Left cardiac atrium (tissue), 4 donors: ENCODE measurements at places on chromosomes 6 and 20. TPM values are rescaled to one million over a fixed set of nuclear protein-coding genes. Genes with fewer than 3 reads are reported as not detected.
A peak's percentile ranks its signal among the peaks of the same experiment; 100 is the strongest.

DNA sequence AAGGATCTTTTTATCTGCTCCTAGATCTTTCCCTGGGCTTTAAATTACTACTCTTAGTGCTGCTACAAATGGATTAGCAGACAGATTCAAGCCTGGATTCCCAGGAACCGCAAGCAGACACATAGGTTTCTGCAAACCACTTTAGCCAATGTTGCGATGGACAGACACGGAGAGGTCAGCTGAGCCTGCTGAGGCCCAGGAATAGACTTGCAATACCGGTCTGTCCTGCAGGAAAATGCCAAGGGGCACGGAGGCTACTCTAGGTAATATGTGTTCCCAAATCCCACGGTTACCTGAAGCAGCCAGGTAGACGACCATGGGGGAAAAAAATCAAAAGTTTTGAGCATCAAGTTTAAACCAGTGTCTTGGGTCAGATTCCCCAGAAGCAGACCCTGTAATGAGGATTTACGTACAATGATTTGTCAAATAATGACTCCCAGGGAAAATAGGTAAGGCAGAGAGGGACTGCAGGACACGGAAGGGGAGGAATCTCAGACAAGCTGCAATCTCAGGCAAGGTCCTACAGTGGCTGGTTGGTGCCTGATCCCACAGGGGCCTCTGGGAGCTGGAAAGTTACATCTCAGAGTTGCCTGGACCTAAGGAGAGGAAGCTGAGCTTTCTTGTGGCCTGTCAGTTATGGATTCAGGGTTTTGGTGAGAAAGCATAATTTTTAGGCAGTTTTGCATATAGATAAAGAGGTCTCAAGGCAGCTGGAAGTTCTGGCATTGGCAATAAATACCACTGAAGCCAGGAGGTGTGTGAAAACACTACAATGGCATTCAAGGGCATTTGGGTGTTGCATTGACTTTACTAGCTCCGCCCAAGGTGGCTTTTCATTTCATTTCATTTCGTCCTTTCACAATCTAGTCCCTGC, 12.5 kb downstream of the OTOR start:
- DNase-seq = no peak

GRCh38 chr6:4020822-4021132, 58.2 kb downstream of the FAM217A start:
- DNase-seq = no peak

- no peak for DNase-seq
Measured at GRCh38 chr6:83273596-83273995, 80.4 kb downstream of the RWDD2A start.

GRCh38 chr6:165820407-165820806, 157.4 kb upstream of the PDE10A start:
- DNase-seq = no peak

DNA sequence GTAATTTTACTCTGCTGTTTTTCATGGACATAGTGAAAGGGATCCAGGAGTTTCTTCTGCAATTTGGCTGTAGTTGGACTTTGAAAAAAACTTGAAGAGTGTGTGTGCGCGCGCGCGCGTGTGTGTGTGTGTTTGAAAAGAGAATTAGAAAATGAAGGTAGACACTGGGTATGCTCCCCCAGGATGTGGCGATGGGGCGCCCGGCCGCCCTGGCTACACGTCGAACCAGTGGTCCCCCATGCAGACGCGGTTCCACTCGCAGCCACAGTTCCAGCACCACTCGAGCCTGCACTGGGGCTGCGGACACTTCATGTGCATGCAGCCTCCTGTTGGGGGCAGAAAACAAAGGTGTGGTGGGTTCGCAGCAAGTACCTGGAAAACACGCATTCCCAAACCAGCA, 76.0 kb upstream of the AGPAT4 start:
- no peak for DNase-seq

DNA sequence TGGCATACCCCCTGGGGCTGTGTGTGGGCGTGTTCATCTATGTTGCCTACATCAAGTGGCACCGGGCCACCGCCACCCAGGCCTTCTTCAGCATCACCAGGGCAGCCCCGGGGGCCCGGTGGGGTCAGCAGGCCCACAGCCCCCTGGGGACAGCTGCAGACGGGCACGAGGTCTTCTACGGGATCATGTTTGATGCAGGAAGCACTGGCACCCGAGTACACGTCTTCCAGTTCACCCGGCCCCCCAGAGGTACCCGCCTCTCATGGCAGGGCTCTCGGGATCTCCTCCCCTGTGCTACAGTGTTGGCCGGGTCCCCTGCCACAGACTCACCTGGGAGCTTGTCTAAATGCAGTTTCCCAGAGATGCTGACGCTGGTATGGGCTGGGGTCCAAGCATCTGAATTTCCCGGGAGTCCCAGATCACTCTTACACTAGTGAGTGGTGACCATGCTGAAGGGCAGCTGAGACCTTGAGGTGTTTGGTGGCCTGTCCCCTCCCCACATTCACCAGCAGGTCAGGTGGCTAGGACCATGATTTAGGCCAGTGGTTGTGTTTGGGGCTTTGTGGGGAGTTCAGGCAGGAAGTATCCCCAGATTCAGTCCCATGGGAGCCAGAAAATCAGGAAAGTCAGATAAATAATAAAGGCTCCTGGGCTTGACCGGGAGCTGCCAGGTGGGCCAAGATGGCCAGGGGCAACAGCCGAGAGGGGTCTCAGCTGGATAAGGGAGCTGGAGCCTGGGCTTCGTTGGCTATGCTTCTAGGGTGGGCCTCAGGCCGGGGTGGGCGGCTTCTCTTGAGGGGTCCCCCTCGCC, 11.8 kb downstream of the ENTPD6 start:
- DNase-seq = no peak

GRCh38 chr6:170278743-170279094, 12.2 kb downstream of the DLL1 start:
- no peak for DNase-seq

- DNase-seq = no peak
Measured at GRCh38 chr20:19609642-19610223, 148.3 kb upstream of the RIN2 start.

DNA sequence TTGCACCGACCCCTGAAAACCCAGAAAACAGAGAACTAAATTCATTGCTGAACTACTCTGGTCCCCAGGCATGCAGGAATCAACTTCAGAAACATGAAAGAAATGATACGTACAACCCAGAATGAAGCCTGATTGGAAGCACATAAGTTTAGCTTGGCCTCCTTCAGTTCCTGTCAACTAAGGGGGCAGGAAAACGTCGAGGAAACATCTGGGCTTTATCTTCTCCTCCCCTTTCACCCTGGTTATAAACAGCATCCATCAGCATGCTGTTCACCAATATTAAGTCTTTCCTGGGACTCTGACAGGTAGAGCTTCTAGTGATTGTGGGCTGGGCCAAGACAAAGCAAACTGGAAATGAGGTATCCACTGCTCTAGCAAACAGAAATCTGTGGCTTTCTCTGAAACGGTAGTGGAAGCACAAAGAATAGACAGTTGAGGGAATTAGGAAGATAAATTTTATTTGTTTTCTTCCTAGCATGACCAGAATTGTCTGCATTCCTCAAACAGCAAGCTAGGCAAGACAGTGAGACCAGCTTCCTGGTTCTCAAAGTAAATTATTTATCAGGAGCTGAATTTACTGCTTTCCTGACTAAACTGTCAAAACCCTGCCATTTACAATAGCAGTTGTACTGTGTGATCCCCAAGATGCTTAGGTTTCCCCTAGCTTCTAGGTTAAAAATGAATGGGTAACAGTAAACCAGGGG, 134.4 kb downstream of the PTPRT start:
- DNase-seq = no peak

- DNase-seq = peak; percentile 32
Measured at GRCh38 chr6:31308050-31308844, 36.4 kb upstream of the HLA-C start.

- DNase-seq = peak; percentile 45
Measured at GRCh38 chr6:14671261-14671681, 553.7 kb downstream of the CD83 start.

- DNase-seq = no peak
Measured at GRCh38 chr6:31178143-31179041, 7.9 kb upstream of the POU5F1 start.

DNA sequence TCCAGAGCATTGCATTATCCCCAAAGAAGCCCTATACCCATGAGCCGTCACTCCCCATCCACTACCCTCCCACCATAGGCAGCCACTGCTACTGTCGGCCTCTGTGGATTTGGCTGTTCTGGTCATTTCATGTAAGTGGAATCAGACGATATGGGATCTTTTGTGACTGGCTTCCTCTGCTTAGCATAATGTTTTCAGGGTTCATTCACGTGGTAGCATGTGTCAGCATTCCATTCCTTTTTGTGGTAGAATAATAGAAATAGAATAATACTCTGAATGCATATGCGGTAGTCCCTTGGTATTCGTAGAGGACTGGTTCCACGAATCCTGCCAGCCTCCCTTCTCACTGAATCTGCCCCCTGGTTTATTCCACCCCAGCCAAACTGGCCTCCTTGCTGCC, 402.6 kb upstream of the SULF2 start:
- no peak for DNase-seq

- no peak for DNase-seq
Measured at GRCh38 chr6:134021396-134022122, 30.9 kb downstream of the SLC2A12 start.

DNA sequence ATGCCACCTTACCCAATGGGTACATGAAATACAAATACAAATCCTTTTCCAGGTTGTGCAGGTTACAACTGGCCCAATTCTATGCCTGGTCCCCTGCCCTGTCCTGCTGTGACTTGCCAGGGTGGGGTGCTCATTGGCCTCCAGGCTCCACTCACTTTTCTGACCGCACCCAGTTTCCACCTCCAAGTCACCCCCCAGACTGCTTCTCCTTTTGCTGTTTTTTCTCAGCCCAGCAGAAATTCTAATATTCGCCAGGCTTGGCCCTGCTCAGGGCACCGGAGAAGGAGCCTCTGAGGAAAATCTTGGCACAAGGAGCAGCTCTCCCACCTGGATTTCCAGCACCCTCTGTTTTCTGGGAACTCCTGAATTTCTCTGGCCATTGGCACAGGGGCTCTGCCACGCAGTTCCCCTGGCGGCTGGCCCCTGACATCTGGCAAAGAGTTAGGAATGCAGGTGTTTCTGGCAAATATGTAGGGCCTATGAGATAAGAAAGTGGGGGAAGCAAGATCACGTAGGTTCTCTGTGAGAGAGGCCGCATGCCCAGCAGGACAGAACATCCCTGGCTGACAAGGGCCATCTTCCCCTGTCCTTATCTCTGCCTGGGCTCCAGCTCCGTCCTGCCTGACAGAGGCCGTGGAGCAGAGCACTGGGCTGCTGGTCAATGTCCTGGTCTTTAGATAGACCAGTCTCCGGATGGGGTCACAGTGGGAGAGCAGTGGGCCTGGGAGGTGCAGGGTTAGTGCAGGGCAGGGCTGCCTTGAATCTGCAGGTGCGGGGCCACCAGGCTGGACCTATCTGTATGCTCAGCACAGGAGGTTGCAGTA, 2.9 kb upstream of the RAET1E start:
- no peak for DNase-seq

- DNase-seq = no peak
Measured at GRCh38 chr6:73691512-73691911, 4.5 kb upstream of the CD109 start.

GRCh38 chr6:105986998-105987397, 99.1 kb upstream of the PRDM1 start:
- no peak for DNase-seq

DNA sequence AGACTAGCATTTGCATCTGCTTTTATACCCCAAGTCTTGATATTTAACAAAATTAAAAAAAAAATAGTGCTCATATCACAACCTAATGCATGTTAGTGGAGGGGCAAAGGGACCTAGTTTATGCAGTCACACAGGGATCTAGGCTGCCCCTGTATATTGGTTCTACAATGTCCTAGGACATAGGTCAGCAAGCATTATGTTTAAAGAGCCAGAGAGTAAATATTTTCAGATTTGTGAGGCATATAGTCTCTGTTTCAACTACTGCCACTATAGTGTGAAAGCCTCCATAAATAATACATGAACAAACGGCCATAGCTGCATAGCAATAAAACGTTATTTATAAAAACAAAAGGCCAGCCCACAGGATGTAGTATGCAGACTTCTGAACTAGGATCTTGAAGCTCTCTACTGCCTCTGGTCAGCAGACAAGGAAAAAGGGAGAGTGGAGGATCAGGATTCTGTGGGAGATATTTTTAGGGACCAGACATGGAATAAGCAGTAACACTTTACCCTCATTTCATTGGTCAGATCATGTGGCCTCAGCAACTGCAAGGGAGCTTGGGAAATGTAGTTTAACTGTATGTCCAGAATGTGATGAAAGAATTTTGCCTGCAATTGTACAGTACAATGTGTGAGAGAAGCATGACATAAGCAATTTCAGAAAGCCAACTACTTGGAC, 414.2 kb upstream of the SPTLC3 start:
- DNase-seq = no peak

DNA sequence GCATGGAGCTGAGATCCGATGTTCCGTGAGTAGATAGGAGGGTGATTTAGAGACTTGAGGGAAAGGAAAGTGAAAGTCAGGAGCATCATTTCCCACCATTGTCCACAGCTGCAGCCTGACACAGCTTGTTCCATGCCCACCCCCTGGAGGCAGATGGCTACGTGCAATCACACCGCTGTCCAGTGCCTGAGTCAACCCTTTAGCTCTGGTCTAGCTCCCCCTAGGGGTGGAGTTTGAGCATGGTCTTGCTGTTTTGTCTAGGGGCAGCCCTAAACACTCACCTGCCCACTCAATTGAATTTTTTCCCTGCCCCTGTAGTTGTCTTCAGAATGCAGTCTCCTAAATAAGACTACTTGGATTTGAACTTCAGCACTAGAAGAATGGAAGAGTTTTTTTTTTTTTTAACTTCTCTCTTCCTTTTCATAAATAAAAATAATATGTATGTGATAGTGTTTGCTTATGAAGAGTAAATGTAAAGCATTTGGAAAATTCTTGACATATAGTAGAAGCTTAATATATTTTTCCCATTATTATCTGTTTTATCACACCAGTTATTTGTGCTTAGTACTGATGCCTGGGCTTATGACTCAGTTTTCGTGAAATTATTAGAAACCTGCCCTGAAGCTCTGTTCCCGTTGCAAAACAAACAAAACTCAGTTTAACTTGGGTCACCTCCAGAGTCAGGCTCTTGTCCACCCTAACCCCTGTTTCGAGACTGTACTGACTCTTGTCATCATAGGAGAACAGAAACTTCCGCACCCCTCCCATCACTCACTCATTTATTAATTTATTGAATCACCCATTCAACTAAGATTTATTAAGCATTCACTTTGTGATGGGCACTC, 814.8 kb downstream of the MAFB start:
- peak; percentile 85 for DNase-seq

GRCh38 chr6:145699462-145699861, 35.9 kb downstream of the EPM2A start:
- no peak for DNase-seq

Gene SMOC2
- total RNA-seq = 12.0 TPM

Gene PDSS2
- total RNA-seq = 11.1 TPM

Gene BNIP5
- not detected for total RNA-seq

Gene BIRC7
- not detected for total RNA-seq

Gene RAET1L
- not detected for total RNA-seq

Gene STMND1
- total RNA-seq = not detected

Gene ASIP
- 1.5 TPM for total RNA-seq

Gene DNAAF9
- 17.2 TPM for total RNA-seq

Gene HLA-DRB1
- total RNA-seq = 45.9 TPM

Gene EPPIN
- not detected for total RNA-seq

Gene HNF4A
- not detected for total RNA-seq

Gene KIAA0408
- 1.5 TPM for total RNA-seq
